Activated CD8-positive, alpha-beta memory T cell treated with anti-CD3 and anti-CD28 coated beads for 1 hour (primary cell): ENCODE measurements at places on chromosomes 3 and 15.

GRCh38 chr15:98853617-98854420 is 153.8 kb downstream of the PGPEP1L start:
- no peak for DNase-seq

- no peak for DNase-seq
Measured at GRCh38 chr3:155676252-155676981, 68.5 kb downstream of the PLCH1 start.

GRCh38 chr3:37400355-37400754 is 226.0 kb upstream of the LRRFIP2 start:
- no peak for DNase-seq

DNA sequence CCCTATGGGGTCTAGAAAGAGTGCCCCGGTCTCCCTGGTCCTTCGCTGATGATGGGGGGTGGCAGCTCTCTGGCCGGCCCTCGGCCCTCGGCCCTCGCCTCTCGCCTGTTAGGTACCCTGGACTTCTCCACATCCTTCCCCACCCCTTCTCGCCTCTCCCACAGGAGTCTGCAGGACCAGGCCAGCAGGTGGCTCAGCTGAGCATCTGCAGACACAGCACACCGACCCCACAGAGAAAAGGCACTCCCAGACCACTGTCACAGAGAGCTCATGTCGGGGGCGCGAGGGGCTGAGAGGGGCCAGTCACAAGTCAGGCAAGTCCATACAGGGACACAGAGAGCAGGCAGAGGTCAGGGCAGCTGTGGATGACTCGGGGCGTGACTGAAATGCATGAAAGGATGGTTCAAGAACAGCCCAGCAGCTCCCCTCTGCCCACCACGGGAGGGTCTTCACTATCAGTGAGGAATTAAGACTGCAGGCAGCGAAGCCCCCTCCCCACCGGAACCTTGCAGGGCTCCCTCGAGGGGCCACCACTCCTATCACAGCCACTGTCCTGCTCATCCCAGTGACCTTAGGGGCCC is 181.7 kb upstream of the NSMCE3 start:
- DNase-seq, result no peak

DNA sequence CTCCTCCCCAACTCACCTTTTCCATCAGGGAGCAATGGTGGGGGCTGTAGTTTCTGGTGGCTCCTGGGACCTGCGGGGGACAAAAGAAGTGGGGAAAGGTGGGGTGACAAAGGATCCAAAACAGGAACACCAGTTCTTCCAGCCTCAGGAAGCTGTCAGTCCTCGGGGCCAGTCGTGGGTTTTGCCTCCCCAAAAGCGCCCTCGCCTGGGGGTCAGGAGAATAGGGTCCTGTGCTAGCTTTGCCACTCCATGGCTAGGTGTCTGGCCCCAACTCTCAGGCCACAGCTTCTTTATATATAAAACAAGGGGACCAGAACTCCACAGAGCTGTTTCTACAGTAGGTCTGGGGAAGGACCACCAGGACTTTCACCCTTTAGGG is 4.0 kb downstream of the CCDC9B start:
- DNase-seq, result no peak

DNA sequence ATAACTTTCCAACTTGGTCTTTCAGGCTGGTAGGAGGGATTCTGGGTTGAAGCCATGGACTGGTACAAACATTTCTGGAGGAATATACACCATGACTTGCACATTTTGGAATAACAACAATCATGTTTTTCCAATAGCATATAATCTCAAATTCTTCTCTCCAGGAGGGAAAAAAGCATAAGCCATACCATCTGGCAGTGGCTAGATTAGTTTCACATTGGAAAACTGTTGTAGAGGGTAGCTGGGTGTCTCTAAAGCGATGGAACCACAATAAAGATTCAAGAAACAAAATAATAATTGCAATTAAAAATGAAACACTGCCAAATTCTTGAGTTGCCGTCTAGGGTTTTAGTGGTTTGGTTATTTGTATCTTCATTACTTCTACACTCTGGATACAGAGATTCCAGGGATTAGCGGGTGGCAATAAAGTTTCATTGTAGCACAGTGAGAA is 278.5 kb upstream of the RASGRP1 start:
- DNase-seq, result no peak

DNA sequence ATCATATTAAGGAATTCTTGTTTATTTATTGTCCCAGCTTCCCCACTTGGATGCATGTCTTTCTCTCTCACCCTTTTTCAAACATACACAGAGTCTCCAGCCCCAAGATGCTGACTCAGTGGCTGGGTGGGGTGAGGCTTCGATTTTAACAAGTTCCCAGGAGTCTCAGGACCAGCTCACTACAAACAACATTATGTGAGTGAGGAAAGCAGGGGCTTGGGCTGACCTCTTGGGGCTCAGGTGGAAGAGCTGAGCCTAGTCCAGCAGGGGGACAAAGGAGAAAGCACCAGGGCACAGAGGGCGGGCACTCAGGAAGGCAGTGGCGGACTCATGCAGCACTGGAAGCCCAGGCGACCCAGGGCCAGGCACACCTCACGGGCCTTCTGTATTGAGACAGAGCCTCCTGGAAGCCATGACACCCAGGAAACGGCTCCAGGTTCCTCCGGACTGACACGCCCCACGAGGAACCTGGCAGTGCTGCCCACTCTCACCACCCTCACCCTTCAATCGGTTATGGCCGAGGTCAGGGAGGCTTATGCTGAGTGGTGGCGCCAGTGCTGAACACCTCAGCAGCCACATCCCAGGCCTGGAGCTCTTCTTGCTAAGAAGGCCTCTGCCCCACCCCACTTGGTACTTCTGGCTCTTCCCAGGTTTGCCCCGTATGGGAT is 97.4 kb downstream of the LRIG1 start:
- DNase-seq, result no peak

- no peak for DNase-seq
Measured at GRCh38 chr3:139340784-139341183, 3.0 kb upstream of the MRPS22 start.

- DNase-seq, result no peak
Measured at GRCh38 chr3:133211856-133212255, 173.7 kb downstream of the TMEM108 start.

GRCh38 chr15:64985366-64986033 is 4.2 kb downstream of the SPG21 start:
- no peak for DNase-seq

GRCh38 chr3:171123915-171124314 is 97.4 kb upstream of the SLC2A2 start:
- DNase-seq, result no peak

DNA sequence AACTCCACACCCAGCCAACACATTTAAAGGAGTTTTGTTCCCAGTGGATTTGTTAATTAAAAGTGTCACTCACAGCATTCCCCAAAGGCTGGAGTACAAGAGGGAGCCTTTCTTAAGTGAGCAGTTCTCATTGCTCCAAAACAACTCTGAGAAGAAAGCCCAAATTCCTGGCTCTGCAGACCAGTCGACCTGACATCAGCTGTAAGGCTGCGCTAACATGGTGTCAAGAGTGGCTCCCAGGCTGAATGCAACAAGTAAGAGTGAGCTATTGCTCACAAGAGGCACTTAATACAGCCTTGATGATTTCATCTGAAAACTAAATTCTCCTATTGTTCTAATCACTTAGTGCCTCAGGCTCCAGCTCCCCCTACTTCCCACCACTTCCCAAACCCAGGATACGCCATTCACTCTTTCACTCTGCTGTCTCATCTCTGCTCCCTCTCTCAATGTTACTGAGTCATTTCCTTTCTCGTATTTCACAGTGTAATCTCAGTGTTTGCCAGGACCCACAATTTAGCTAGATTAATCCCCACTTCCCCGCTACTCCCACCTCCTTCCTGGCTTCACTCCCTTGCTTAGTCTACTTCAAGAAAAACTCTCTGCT is 81.8 kb downstream of the WWTR1 start:
- no peak for DNase-seq

DNA sequence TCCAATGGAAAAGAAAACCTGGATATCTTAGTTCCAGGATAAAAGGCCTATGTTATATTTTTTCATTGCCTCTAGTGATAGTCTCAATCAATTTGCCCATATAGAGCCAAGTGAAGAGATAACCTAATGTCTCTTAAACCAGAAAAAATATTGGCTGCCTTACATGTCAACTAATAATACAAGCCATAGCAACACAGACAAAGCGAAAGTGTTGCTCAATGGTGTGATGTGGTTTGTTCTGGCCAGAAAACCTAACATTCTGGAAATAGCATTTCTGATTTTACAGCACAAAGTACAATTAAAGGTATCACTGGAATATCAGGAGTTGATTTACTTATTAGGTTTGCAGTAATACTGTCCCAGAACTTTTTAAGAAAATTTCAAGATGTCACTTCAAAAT is 101.5 kb downstream of the ATP8B4 start:
- no peak for DNase-seq

DNA sequence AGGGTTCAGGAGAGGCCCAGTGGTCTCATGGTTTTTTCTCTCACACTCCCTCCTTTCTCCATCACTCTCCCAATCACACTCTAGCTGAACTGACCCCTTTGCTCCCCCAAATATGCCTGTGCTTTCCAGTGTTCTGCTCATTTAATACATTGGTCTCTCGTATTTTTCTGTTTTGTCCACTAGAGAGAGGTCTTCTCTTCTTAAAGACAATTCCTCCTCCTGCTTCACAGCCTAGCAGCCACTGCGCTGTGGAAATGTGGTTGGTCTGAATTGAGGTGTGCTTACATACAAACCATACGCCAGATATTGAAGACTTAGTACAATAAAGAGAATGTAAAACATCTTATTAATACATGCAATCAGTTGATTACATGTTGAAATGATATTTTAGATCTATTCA is 60.6 kb upstream of the XCR1 start:
- DNase-seq, result no peak

- no peak for DNase-seq
Measured at GRCh38 chr3:170007031-170007663, 30.6 kb upstream of the GPR160 start.

DNA sequence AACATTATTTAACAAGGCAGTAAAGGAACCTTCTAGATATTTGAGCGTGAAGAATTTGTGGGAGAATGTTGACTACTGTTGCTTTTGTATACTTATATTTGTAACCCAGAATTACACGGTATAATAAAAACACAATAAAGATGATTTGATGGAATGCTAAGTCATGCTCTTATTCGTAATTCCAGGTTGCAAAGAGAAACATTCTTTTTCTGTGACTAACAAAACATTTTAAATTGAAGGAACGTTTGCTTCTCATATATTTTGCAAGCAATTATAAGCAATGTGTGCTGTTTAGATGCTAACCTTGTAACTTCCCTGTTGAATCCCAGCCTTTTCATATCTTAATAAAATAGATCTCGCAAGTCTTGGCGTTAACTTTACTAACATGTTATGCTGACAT is 124.4 kb upstream of the CGNL1 start:
- DNase-seq, result no peak

DNA sequence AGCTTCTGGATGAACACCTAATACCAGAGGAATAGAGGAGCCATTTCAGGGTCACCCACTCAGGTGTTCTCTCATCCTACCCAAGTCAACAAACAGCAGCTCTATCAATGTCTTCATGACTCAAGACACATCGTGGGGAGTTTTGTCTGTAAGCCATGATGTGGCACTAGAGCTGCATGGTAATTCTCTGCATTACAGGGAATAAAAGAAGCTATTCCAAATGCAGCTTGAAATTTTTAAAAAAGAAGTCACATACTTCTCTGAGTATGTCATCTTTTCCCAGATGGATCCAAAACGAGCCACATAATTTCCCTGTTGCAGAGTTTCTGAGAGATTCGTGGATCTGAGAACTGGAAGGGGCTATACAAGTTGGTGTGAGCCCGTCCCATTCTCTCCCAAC is 6.1 kb upstream of the THSD4 start:
- no peak for DNase-seq

DNA sequence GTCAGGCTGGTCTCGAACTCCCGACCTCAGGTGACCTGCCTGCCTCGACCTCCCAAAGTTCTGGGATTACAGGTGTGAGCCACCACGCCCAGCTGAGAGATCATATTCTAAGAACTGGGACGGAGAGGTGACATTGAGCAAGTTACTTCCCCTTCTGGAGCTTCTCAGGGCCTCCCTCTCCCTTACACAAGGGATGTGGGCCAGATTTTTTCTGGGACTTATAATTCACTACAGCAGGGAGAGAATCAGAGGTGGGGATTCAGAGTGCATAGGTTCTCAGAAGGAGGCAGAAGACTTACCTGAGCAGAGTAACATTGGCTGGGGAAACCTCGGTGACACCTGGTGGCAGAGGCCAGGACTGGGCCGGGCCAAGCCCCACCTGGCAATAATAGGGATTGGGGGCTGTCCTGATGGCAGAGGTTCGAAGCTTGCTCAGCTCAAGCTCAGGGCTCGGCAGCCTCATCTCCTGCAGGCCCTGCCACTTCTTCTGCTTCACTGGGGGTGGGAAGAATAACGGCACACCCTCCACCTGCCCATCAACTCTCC is 6.8 kb downstream of the LTK start:
- DNase-seq, result no peak

- DNase-seq, result no peak
Measured at GRCh38 chr15:39127151-39127790, 453.6 kb upstream of the THBS1 start.

DNA sequence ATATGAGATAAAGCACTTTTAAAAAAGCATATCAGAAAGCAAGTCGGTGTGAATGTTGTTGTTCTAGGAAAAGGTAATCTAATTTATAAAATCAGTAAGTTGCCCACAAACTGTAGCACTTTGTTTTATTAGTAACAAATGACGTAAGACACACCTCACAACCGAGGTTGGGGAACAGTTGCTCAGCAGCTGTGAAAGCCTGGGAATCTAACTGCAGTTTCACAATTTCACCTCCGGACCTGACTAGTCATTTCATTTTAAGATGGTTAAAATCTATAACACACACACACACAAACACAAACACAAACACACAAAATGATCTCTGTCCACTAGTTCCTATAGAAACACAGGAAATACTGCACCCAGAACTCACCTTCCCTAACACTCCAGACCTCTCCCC is 406.7 kb upstream of the NR2F2 start:
- DNase-seq, result no peak

DNA sequence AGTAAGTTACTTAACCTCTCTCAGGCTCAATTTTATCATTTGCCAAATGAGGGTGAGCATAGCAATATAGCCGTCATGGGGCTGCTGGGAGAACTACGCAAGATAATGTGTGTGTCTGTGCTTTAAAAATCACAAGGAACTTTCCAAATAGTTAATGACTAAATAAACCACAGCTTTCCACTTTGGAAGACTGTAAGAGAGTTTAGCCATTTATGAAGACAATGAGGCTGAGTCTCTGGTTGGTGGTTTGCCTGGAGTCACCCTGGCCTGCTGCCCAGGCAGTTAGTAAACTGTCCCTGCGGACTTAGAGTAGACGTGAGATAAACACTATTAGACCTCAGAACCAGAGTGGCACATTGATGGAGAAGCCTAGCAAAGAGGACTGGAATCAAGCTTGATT is 357.7 kb downstream of the CLSTN2 start:
- DNase-seq, result no peak

GRCh38 chr3:168824107-168824506 is 728.4 kb upstream of the GOLIM4 start:
- DNase-seq, result no peak
